ENCODE measurements at places on chromosomes 12 and 14.

DNA sequence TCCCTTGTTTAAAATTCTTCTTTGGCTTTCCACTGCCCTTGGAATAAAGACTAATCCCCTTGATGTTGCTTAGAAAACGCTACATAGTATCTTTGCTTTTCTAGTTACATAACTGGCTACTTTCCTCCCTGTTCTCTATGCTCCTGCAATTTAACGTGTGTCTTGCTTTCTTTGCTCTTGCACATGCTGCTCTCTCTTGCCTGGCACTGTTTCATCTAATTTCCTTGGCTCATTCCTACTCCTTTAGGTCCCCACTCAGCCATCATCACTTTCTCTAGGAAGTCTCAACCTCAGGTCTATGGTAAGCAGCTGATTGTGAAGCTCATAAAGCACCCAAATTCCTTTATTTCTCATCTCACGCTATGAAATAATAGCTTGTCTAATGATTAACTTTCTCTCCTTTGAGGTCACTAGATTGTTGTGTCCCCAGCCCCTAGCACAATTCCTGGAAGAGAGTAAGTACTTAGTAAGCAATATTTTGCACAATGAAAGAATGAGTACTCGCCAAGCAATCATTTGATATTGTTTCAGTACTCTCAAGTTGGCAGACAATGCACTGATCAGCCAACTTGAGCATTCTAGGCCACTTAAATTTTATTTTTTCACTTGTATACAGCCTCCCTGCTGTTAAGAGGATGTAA, 3.3 kb downstream of the ALDH6A1 start:
- no peak for DNase-seq

- no peak for DNase-seq
Observed at GRCh38 chr12:32104572-32105355, 1.9 kb upstream of the BICD1 start.

GRCh38 chr12:650983-651382, 12.3 kb downstream of the NINJ2 start:
- no peak for DNase-seq

GRCh38 chr14:52044791-52045522, 23.9 kb downstream of the NID2 start:
- no peak for DNase-seq

GRCh38 chr12:132218915-132219314, 74.7 kb downstream of the NOC4L start:
- DNase-seq, result no peak

DNA sequence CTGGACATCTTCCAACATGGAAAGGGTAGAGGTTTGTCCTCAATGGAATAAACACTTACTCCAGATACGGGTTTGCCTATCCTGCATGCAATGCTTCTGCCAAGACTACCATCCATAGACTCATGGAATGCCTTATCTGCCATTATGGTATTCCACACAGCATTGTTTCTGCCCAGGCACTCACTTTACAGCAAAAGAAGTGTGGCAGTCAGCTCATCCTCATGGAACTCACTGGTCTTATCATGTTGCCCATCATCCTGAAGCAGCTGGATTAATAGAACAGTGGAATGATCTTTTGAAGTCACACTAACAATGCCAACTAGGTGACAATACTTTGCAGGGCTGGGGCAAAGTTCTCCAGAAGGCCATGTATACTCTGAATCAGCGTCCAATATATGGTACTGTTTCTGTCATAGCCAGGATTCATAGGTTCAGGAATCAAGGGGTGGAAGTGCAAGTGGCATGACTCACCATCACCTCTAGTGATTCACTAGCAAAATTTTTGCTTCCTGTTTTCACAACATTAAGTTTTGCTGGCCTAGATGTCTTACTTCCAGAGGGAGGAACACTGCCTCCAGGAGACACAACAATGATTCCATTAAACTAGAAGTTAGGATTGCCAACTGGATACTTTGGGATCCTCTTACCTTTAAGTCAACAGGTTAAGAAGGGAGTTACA, 140.4 kb downstream of the SLC35F4 start:
- no peak for DNase-seq

GRCh38 chr12:64680235-64680634, 69.9 kb downstream of the RASSF3 start:
- no peak for DNase-seq

DNA sequence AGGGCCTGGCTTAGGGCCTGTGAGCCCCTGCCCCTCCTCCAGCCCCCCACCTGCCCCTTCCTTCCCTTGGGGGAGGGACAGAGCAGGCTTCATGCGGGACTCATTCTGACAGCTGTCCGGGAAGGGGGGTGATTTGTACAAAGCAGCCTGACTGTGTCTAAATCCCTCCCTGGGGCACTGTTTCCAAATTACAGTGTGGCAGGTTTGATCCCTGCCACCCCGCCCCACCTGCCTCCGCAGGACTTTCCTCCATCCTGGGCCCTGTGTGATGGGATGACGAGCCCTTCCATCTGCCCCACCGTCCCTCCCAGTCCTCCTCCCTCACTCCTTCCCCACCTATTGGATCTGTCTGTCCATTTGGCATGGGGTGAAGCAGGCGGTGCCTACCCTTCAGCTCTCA, 363.9 kb downstream of the BCL11B start:
- DNase-seq, result no peak

- no peak for DNase-seq
Observed at GRCh38 chr12:46261646-46262045, 7.2 kb downstream of the SLC38A1 start.

- DNase-seq, result no peak
Observed at GRCh38 chr14:23078692-23079116, 16.2 kb downstream of the ACIN1 start.

DNA sequence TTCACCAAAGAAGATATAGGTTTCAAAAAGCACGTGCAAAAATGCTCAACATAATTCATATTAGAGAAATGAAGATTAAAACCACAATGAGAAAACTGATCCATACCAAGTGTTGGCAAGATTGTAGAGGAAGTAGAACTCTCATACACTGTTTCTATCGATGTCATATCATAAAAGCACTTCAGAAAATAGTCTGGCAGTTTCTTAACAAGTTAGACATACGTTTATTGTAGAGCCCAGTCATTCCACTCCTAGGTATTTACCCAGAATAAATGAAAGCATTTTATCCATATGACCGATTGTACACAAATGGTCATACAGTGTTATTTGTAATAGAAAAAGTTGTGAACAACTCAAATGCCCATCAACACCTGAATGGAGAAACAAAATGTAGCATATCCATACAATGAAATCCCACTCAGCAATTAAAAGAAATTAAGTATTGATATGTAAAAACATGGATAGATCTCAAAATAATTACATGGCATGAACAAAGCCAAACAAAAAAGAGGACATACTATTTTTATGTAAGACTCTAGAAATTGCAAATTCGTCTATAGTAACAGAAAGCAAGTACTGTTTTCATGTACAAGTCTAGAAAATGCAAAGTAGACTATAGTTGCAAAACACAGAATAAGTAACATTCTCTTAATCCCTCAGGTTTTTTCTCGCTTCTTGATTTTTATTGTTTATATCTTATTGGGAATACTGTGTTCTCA, 41.0 kb downstream of the USP15 start:
- no peak for DNase-seq

- DNase-seq, result no peak
Observed at GRCh38 chr12:115866909-115867525, 410.5 kb downstream of the MED13L start.

DNA sequence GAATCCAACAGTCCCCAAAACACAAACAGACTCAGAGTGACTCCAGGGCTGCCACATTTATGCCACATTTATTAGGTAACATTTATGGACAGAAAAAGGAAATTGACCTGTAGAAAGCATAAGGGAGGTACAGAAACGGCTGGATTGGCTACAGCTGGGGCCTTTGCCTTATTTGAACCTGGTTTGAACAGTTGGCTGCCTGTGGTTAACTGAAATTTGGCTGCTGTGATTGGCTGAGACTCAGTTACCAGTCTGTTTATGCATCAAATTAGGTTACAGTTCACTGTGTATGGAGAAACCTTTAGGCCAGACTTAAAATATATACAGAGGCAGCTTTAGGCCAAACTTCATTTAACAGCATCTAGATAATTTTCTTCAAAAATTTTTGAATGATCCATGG, 27.8 kb upstream of the PCNX1 start:
- DNase-seq, result no peak

- DNase-seq, result no peak
Observed at GRCh38 chr12:62915204-62915529, 19.8 kb downstream of the PPM1H start.

- no peak for DNase-seq
Observed at GRCh38 chr12:122029620-122030423, 8.1 kb downstream of the BCL7A start.

GRCh38 chr12:6466184-6466573, 4.3 kb downstream of the VAMP1 start:
- no peak for DNase-seq

DNA sequence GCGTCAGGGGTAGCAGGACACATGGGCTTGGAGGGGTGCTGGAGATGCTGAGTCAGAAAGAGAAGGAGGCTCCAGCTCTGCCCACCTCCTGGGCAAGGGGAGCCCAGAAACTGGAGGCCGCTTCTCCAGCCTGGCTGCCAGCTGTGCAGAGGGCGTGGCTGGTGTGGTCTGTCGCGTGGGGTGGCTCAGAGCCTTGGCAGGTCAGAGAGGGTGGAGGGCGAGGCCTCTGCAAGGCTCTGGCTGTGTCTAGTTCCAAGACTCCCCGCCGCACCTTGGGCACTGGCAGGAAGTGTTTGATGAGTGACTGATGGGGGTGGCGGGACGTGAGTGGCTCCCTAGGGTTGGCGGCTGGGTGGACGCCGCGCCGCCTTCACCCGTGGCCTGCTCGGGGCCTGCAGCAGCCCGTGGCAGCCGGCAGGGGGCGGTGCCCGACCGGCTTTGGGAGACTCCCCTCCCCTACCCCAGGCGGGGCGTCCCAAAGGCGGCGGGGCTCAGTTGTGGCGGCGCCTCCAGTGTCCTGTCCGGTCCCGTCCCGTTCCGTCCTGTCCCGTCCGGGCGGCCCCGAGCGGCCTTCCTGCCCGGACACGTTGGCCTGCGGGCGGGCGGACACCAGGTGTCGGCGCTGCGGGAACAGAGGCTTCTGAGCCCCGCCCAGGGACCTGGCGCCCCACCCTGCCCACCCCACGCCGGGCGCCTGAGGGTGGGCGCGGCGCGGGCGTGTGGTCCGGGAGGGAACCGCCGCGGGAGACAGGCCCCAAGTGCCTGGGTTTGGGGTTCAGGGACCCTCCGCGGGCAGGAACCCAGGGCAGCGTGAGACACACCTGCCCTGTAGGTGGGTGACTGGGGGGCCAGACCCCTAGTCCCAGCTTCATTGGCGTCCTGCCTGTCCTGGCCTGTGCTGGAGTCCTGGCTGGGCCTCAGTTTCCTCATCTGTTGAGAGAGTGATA, 39.7 kb downstream of the KRT80 start:
- DNase-seq, result no peak

GRCh38 chr14:72883961-72884360, 9.9 kb downstream of the DPF3 start:
- DNase-seq, result no peak

- DNase-seq, result no peak
Observed at GRCh38 chr14:95896498-95897135, 20.0 kb downstream of the TUNAR start.

DNA sequence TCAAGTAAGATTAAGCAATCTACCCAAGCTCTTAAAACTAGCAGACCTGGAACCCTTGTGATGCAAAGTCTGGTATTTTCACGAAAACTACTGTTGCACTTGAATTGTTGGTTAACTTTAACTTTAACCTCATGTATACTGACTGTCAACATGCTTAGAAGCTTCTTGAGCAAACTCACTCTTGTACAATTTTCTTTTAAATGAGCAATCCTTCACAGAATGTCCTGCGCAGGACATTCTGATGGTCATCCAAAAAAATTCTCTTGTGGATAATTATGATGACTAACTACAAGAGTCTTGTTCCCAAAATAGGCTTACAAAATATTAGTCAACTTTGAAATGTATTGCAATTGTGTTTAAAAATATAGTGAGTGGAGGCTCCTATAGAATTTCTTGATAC, 54.0 kb upstream of the PDE3A start:
- DNase-seq, result no peak

DNA sequence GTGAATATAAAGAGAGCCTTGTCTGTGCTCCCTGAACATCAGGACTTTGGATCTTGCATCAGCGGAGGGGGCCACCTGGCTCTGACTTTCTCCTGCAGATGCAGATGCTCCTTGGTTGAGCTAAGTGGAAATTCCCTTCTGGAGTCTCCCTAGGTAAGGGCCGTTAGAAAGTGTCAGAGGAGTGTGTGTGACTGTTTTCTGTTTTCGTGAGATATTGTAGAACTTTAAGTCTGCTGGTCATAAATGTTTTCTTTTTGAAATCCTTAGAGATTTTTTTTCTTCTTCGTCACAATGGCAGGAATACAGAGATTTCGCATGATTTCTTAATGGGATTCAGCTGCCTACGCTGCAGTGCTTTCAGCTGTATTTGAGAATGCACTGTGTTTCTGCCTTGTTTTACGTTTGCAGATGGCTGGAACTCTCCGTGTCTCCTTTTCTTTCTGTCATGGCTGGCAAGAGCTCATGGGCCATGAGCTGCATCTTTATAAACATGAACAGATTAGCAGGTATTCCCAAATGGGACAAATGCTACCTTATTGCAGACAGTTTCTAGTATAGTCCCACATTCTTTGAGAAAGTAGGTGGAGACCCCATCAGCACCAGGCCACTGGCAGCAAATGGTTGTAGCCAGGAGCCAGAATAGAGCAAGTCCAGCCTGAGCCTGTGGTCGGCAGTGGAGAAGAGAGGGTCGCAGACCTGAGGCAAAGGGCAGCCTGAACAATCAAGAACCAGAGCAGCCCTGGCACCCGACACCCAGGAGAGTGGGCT, 76.2 kb upstream of the FRMD6 start:
- DNase-seq, result no peak

DNA sequence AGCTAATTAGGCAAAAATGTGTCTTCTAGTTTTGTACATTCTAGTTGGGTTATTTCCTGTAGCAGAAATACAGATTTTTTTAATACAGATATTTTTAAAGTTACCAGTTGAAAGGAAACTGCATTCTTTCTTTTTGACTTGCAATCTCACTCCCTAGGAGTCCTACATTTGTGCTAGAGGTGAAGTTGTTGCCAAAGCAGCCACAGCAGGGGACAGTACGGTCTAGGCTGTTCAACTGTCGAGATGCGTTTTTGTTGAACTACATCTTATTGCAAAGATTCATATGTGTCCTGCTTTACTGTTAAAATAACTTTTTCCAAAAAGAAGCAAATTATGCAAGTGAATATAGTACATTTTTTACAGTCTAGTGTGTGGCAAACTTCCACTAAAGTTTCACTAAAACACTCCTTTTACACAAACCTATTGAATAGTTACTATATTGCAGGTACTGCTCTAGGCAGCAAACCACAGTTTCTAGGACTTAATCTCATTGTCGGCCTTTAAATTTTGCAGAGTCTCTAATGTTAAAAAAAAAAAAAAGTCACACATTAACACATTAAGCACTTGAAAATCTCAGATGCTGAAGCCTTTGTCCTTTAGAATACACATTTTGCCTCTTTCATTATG, 30.2 kb upstream of the SRGAP1 start:
- DNase-seq, result no peak

Data from NCI-H1417 treated with DMSO at 0.1 percent for 48 hours (cell line).